Tongue (tissue), 3 donors: ENCODE measurements at places on chromosomes 13 and 19.

DNA sequence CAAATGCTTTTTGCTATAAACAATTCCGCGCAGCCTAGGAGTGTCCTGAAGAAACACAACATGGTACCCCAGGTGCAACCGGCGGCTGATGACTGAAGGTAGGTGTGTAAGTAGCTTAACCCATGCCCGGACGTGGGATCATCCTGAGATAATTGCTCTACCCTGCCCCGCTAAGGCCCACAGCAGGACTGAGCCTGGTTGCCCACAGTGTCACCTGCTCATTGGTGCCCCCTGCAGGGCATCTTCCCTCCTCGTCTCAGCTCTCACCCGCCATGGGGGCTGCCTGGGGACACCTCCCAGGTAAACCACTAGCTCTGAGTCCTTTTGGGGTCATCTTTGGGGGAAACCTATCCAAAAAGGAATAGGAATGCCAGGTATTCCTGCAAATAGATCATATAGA is 22.3 kb downstream of the TMEM161A start:
- DNase-seq, result no peak

- DNase-seq, result peak; percentile 49
Observed at GRCh38 chr13:98405107-98405571, 171.8 kb downstream of the STK24 start.

DNA sequence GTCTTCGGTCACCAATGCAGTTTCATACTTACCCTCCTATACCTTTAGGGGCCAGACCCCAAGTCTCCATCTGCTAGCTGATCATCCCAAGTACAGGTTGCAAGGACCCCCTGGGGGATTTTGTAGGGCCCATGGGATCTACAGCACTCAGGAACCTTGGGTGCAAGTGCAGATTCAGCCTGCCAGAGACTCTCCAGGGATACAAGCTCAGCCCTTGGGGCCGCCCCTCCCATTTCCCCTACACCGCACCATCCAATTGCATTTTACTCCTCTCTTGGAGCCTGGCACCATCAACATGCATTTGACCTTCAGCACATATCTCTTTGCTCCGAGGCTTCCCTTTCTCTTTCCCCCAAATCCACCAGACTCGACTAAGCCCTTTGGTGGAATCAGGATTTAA is 154.7 kb upstream of the ZNF536 start:
- DNase-seq, result no peak

DNA sequence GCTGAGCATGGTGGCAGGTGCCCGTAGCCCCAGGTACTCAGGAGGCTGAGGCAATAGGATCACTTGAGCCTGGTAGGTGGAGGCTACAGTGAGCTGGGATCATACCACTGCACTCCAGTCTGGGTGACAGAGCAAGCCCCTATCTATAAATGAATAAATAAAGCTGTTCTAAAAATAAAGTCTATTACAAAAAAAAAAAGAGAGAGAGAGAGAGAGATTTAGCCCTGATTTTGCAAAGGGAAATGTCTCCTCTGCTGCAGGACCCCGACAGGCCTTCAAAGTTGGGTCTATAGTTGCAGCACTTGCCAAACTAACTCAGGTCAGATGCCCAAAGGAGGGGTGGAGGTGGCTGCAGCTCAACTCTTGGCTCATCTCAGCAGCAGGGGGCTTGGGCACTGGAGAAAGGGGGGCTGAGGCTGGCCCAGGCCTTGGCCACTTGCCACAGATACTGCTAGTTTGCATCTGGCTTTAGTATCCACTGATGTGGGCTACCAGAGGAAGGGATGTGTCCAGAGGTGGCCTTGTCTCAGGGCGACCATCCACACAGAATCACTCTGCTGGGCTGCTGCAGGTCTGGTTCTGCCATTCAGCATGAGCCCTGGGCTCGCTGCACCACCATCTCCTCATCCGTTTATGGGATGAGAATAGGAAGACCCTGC is 30.8 kb upstream of the AKT2 start:
- no peak for DNase-seq

GRCh38 chr13:25752957-25753551 is 298.8 kb downstream of the SHISA2 start:
- DNase-seq, result peak; percentile 82

- no peak for DNase-seq
Observed at GRCh38 chr13:107574517-107575210, 640.7 kb downstream of the LIG4 start.

DNA sequence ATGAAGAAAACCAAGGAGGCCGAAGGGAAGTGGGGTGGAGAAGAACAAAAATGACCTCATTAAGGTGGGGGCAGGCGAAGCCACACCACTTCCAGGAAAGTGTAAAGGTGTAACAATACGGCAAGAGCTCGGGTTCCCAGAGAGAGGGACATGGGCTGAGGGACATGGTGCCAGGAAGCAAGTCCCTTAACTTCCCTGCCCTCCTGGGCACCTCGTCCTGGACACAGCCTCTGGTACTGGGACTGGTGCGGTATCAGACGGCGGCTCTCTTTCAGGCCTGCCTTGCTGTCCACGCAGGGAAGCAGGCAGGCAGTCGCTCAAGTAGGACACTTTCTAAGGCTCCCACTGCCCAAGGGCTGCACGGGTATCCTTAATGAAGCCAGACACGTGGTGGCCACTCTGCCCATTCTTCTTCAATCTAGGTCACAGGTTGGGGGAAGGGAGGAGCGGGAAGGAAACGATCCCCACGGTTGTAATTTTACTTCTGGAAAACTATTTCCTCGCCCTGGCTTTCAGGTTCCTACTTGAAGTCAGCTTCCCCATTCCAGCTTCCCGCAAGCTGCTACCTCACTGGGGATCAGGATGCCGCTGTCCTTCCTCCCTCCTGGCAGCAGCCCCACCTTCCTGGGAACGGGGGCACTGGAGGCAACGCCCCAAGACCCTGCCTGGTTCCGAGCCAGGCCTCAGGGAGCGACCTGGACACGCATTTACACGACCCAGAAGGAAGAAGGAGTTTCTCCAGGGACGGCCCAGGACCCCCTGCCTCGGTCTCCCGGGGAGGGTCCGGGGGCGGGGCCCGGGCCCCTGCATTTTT is 1.2 kb downstream of the AP3D1 start:
- no peak for DNase-seq

DNA sequence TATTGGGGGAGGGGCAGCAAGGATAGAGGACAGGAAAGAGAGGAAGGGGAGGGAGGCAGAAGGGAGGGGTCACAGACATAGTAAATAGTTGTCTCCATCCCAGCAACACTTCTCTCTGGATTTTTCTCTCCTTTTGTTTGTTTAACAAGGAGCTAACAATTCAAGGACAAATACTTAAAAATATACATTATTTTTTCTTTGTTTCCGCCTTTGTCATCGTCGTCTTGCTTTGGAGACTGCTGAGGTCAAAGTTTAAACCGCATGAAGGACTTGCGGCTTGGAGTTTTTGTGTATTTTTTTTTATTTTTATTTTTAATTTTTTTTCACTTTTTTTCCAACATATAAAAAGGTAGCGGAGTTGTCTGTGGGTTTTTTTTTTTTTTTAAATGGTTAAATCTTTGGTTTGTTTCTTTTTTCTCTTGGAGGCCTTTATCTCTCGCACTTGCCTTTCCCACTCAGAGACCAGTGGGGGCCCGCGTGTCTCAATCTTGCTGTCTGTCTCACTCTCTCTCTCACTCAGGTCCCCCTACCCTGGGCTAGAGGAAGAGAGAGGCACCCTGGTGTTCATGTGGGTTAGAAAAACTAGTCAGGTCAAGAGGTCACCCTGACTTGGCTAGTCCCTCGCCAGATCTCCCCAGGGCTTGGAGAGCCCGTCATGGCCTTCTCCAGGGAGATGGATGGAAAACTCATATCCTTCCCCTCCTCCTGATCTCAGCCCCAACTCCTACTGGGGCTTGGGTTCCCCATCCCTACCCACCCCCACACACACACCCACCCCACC is 11.0 kb downstream of the ZNF574 start:
- no peak for DNase-seq
